ENCODE measurements at places on chromosomes 12 and 14.

GRCh38 chr14:87030197-87030596, 962.8 kb downstream of the GALC start:
- DNase-seq, result no peak

DNA sequence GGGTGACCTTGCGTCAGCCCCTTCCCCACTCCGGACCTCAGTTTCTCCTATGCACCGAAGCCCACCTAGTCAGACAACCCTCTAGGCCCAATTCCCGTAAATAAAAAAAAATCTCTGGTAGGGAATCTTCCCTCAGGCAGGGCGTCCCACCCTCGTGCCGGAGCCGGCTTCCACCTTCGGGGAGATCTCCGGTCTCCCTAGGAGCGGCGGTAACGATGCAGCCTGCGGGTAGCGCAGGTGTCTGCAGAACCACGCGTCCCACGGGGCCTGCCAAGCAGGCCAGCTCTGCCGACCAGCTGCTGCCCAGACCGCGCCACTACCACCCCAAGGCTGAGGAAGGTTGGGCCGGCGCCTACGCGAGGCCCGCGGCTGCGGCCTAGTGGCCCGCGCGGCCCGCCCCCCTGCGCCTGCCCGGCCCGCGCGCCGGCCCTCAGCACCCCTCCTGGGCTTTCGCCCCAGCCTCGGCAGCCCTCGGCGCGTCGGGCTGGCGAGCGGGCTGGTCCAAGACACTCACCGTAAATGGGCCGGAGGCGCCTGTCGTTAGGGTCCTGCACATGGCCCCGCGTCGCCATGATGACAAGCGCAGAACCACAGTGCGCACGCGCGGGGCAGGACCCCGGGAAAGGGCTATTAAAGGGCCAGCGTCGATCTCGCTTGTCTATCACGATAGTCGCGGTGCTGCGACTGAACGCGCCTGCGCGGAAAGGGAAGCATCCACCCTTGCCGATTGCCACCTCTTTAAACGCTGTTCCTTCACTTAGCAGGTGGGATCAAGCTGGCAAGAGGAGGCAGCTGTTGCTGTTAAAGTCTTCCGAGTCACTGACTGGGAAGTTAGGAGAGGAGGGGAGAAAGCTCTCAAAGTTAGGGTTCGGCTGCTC, at the start of gene NAA25:
Gene NAA25 (minus strand): TSS at position 582 of the 878 bp plus-strand sequence. CDS start 10 bp downstream, at position 572.
- peak; percentile 87 for DNase-seq

- DNase-seq, result no peak
Measured at GRCh38 chr14:21032326-21033132, 2.1 kb downstream of the RNASE13 start.

DNA sequence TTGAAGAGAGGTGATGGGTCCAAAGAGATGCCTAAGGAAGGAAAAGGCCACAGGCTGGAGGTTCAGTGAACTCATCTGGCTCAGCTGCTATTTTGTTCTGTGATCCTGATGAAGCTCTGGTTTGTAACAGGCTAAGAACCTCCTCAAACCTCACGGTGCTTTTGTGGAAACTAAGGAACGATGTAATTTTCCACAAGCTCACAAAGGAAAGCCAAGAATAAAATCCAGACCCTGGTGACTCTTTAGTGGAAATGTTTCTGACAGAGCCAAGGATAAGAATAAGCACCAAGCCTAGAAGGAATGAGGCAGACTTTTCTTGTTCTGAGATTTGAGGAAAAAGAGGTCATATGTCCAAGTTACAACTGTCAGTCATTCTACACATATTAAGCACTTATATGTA, 93.6 kb downstream of the SLC24A4 start:
- no peak for DNase-seq

DNA sequence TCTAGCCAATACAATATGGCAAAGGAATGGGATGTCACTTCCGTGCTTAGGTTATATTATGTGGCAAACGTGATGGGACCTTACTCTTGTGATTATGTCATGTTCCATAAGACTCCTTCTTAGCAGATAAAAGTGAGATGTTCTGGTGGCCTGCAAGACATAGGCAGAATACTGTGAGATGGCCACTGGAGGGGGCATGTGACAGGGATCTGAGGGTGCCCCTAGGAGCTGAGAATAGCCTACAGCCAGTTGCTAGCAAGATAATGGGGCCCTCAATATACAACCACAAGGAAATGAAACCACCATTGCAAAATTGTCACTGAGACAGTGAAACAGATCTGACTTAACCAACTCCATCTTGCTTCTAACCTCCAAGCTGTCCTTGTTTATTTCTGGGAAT, 151.4 kb upstream of the SSTR1 start:
- no peak for DNase-seq

GRCh38 chr12:7787574-7788293, 1.5 kb upstream of the NANOG start:
- DNase-seq, result peak; percentile 53

DNA sequence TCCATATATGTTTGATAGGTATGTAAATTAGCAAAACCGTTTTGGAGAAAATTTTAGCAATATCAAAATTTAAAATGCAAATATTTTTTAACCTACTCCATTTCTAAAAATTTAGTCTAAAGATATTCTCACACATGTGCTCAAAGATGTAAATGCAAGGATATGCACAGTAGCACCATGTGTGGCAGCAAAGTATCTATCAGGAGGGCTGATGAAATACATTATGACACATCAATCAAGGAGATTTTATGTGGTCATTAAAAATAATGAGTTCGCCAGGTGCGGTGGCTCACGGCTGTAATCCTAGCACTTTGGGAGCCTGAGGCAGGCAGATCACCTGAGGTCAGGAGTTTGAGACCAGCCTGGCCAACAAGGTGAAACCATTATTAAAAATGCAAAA, 8.0 kb upstream of the C1R start:
- DNase-seq, result no peak

- DNase-seq, result peak; percentile 46
Measured at GRCh38 chr12:50715174-50715573, 48.7 kb upstream of the ATF1 start.

DNA sequence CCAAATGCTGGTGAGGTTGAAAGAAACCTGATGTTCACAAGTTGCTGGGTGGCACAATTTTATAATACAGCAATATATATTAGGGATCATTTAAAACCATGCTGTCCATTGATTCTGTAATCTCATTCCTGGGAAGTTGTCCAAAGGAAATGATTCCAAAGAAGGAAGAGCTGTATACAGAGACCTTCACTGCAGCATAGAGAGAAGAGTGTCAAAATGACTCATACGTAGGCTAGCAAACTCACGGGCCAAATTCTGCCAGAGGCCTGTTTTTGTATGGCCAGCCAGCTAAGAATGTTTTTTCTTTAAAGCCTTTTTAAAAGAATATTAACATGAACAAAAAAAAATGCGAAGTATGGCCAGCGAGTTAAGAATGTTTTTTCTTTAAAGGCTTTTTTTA, 69.2 kb upstream of the MED13L start:
- peak; percentile 96 for DNase-seq

DNA sequence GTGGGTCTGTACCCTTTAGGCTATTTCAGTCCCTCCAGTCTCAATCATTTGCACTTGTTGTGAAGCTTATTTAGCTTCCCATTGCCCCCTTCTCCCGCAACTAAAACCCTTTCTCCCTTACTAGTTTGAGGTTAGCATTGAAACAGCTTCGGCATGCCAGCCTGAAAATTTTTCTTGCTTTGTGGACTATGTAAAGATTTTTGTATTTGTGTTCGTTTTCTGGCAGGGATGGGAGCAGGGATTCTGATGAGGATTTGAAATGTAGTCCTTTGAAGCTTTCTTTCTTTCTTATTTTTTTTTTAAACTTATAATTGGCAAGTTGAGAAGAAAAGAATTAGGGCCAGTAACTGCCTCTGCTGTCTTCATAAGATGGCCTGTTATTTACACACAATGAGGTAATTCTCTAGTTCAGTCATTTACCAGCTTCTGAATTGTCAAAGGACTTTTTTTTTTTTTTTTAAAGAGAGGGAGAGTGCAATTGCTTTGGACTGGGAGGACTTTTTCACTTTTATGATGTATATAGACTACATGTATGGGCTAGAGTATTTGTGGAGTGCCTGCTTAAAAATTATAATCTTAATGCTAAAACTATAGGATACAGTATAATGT, 29.0 kb downstream of the PALS1 start:
- peak; percentile 25 for DNase-seq

DNA sequence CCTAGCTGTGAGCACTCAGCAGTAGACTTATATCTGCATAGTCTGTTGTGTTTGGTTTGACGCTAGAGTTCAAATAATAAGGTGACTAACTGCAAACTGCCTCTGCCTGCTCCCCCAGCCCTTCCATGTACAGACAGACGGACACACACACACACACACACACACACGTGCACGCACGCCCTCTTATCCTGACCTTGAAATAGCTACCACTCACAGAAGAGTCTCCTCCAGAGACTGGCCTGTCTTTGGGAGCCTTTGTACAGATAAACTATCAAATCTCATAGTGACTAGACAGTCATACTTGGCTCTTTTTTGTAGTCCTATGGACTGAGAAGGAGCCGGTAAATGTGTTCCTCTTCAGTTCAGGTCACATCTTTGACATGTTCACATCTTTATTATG, 158.4 kb downstream of the FBXL14 start:
- DNase-seq, result no peak

- no peak for DNase-seq
Measured at GRCh38 chr14:36684946-36685345, 23.3 kb downstream of the PAX9 start.

GRCh38 chr14:23831596-23831995, 122.0 kb upstream of the DHRS4 start:
- DNase-seq, result no peak

DNA sequence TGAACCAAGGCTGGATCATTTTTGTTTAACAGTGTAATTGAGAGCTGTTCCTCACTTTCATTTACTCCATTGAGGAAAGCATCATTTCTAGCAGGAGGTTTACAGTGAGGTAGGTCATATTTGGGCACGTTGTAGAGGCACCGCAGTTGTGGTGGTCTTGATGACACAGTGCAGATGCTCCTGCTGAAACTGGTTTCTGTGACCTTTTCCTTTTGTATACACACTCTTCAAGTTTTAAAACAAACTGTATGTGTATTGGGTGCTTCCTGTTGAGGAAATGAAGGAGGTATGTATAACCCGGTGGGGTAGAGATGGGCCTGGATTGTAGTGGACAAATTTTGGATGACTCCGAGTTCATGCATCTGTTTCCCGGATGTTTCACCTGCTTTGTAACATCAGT, 456.3 kb upstream of the RGS6 start:
- DNase-seq, result no peak

- peak; percentile 85 for DNase-seq
Measured at GRCh38 chr14:65229748-65230728, 127.7 kb upstream of the MAX start.

DNA sequence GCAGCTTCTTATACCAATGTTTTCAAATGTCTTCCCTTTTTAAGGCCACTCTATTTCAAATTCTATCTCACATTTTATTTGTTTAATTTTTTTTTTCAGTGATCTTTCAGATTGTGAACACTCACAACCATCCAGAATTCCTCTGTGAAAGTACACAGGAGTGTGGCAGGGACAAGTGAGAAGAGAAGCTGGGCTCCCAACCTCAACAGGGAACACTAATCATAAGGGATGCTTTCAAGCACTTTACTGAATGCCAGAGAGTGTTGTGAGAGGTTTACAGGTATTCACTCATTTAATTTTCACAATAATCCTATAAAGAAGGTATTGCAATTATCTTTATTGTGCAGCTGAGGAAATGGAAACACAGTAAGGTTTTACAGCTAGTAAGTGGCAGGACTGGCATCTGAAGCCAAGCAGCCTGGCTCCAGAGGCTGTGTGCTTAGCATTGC, 60.1 kb upstream of the PYGL start:
- no peak for DNase-seq

GRCh38 chr12:3897371-3897971, 24.3 kb upstream of the PARP11 start:
- DNase-seq, result no peak

DNA sequence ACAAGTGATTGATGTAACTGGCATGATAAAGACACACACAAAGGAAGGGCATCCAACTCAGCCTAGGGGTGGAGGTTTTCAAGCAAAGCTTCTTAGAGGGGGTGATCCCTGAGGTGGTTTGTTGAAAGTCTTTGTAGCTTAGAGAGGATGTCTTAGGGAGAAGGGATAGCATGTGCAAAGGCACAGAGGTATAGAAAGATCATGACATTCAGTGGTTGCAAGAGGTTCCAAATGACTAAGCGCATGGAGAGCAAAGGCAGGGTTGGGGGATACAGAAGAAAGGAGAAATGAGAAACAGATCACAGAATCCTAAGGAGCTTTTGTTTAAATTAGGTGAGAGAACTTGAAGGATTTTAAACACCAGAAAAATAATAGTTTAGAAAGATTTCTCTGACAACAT, 5.2 kb upstream of the CCT2 start:
- no peak for DNase-seq

DNA sequence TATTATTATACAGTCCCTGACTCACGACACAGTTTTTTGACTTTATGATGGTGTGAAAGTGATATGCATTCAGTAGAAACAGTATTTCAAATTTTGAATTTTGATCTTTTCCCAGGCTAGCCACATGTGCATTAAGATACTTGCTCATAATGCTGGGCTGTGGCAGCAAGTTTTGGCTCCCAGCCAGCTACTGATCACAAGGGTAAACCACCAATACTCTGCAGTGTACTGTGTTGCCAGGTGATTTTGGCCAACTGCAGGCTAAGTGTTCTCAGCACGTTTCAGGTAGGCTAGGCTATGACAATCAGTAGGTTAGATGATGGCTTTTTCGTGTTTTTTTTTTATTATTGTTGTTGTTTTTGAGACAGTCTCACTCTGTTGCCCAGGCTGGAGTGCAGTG, 69.4 kb upstream of the ACTN1 start:
- no peak for DNase-seq

DNA sequence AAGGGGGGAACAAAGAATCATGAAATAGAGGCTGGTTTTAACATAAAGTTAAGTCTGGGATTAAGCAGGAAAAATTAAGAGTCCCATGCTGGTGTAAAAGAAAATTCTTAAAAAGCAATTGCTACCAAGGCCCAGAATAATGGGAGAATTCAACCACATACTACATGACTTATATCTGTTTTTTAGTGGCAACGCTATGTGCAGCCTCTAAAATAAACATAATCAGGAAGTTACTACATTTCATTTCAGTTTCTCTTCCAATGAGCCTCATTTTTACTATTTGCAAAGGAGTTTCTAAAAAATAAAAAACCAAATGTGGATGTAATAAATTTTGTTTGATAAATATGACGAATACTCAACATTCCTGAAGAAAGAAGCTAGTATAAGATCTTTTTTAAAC, 58.1 kb downstream of the CPNE8 start:
- no peak for DNase-seq

GRCh38 chr12:15477761-15478160, 155.5 kb downstream of the PTPRO start:
- no peak for DNase-seq

DNA sequence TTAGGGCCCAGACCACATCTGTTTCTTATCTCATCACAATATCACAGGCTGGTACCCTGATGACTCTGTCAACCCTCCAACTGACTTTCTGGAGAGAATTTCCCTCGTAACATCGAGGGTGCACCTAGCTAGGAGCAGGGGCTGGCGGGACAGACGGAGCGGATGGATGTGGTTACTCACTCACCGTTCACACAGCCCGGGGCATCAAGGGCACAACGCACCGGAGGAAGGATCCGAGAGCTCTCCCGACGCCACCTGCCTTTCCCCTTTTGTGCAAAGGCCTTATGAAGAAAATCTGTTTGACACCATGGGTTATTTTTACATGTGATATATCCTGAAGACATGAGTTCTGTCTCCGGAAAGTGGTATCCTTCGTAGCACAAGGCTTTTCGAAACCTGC, 31.4 kb downstream of the SLC15A4 start:
- no peak for DNase-seq

GRCh38 chr14:63045612-63046320, 508 bp upstream of the KCNH5 start:
- peak; percentile 23 for DNase-seq
